ENCODE measurements at places on chromosomes 13 and 19. TPM values are rescaled to one million over a fixed set of nuclear protein-coding genes. Genes with fewer than 3 reads are reported as not detected.

The NOVA2 gene
- total RNA-seq = not detected

The PNKP gene
- 50.1 TPM for total RNA-seq

The ADAMTS10 gene
- total RNA-seq = 0.69 TPM

The WDR62 gene
- total RNA-seq = 11.0 TPM

GRCh38 chr13:74452176-74452575 is 318.0 kb upstream of the KLF12 start:
- no peak overlapping the region for H3K4me3 ChIP-seq
- H3K27ac ChIP-seq = no peak overlapping the region
- peaks cover 19% of the 10 kb centered on the region for H3K4me1 ChIP-seq
- peaks cover 8% of the 10 kb centered on the region for H3K27me3 ChIP-seq
- no peaks in the 10 kb centered on the region for H3K36me3 ChIP-seq
- DNase-seq = no peak

GRCh38 chr19:937259-937694 is 11.4 kb downstream of the ARID3A start:
- peaks cover 1% of the 10 kb centered on the region for H3K27me3 ChIP-seq
- no peak for DNase-seq
- no peak overlapping the region for H3K27ac ChIP-seq
- peaks cover 29% of the 10 kb centered on the region for H3K4me1 ChIP-seq

GRCh38 chr13:111460548-111461444 is 140.4 kb downstream of the TEX29 start:
- peaks cover 23% of the 10 kb centered on the region for H3K27me3 ChIP-seq
- H3K36me3 ChIP-seq = no peaks in the 10 kb centered on the region
- H3K27ac ChIP-seq = no peak overlapping the region
- H3K4me3 ChIP-seq = no peak overlapping the region
- H3K4me1 ChIP-seq = no peaks in the 10 kb centered on the region

- H3K4me1 ChIP-seq = peaks cover 24% of the 10 kb centered on the region
- H3K4me3 ChIP-seq = peak overlapping the region; percentile 93
- H3K36me3 ChIP-seq = peaks cover 23% of the 10 kb centered on the region
- peak overlapping the region; percentile 87 for H3K27ac ChIP-seq
- DNase-seq = no peak
- peaks cover 3% of the 10 kb centered on the region for H3K27me3 ChIP-seq
These were observed 938 bp downstream of the CYTH2 start for GRCh38 chr19:48469934-48470680.

DNA sequence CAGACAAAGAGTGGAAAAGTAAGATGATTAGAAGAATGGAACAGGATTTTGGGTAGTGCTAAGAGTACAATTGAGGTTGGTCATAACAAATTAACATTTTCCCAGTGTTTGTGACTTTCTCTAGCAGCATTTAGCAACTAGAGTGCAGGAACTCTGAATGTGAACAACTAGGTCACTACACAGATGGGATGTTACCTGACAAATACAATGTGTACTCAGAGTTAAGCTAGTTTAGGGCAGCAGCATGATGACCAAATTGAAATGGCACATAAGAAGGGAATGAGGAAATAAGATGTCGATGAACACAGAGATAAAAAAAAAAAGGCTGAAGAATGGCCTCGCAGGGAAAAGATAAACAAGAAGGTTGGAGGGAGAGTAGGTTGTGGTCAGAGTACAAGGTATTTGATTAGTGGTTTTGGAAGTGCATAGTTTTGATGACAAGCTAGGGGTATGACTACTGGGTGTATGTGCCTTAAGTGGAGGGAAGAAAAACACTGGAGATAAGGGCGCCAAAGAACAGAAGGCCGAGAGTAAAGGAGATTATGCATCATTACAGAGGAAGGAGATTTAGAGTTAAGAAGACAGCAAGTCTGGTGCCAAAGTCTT is 381.1 kb downstream of the FGF14 start:
- no peak overlapping the region for H3K27ac ChIP-seq
- no peak overlapping the region for H3K4me3 ChIP-seq
- H3K36me3 ChIP-seq = peaks cover 6% of the 10 kb centered on the region
- H3K4me1 ChIP-seq = no peaks in the 10 kb centered on the region
- peaks cover 2% of the 10 kb centered on the region for H3K27me3 ChIP-seq

DNA sequence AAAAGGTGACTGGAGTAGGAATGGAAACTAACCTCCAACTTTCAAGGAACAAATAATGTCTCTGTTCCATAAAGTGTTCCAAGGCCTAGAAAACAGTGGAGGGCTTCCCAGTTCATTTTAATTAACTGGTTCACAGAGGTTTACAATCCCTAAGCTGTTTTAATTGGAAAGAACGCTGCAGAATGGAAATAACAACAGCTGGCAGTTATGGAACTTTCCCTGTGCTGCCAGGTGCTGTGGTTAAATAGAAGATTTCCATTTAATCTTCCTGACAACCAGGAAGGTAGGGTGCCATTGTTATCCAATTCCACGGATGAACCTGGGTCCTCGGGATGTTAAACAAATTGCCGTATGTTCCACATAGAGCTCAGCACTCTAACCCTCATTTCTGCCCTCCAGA is 22.2 kb upstream of the PEG3 start:
- no peaks in the 10 kb centered on the region for H3K27me3 ChIP-seq
- peaks cover 10% of the 10 kb centered on the region for H3K36me3 ChIP-seq
- no peak overlapping the region for H3K27ac ChIP-seq
- H3K4me1 ChIP-seq = no peaks in the 10 kb centered on the region
- H3K4me3 ChIP-seq = no peak overlapping the region

DNA sequence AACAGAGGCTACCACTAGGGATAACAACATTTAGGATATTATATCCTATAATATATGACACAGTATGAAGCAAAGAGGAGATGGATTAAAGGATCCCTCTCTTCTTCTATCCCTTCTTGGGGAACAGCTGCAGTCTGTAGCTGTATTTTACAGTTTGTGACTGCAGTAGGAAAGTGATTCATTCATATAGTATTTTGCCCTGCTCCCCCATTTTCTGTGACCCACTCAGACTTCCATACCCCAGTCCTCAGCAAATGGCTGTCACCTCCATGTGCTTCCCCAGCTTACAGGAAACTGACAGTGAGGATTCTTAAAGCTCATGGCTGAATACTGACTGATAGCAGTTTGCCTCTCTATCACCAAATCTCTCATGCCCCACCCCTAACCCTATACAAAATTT is 27.5 kb downstream of the MICU2 start:
- DNase-seq = peak; percentile 28
- H3K27ac ChIP-seq = peak overlapping the region; percentile 77
- H3K4me3 ChIP-seq = peak overlapping the region; percentile 46
- peaks cover 65% of the 10 kb centered on the region for H3K4me1 ChIP-seq
- H3K36me3 ChIP-seq = peaks cover 5% of the 10 kb centered on the region
- H3K27me3 ChIP-seq = no peaks in the 10 kb centered on the region

DNA sequence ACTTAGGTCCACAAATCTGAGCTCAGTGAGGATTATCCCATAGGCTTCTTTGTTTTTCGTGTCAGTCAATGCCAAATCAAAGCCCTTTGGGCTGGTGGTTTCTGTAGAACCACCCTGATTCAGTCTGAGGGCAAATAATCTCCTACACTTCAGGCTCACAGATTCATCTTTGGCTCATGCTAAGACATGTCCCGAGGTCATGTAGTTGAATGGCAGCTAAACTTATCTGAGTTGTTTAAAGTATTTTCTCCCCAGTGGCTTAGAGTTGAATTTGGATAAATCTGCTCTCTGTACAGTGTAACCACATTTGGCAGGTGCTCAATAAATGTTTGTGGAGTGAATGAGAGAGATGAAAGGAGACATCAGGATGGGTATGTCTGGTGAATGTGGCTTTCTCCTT is 13.1 kb upstream of the SLC25A42 start:
- H3K27ac ChIP-seq = no peak overlapping the region
- no peaks in the 10 kb centered on the region for H3K27me3 ChIP-seq
- H3K36me3 ChIP-seq = peaks cover 15% of the 10 kb centered on the region
- H3K4me3 ChIP-seq = no peak overlapping the region

- H3K4me3 ChIP-seq = no peak overlapping the region
- H3K36me3 ChIP-seq = no peaks in the 10 kb centered on the region
- peaks cover 21% of the 10 kb centered on the region for H3K27me3 ChIP-seq
- DNase-seq = no peak
- no peak overlapping the region for H3K27ac ChIP-seq
- peaks cover 5% of the 10 kb centered on the region for H3K4me1 ChIP-seq
These were observed 3.5 kb downstream of the GPC5 start for GRCh38 chr13:91401920-91402319.

DNA sequence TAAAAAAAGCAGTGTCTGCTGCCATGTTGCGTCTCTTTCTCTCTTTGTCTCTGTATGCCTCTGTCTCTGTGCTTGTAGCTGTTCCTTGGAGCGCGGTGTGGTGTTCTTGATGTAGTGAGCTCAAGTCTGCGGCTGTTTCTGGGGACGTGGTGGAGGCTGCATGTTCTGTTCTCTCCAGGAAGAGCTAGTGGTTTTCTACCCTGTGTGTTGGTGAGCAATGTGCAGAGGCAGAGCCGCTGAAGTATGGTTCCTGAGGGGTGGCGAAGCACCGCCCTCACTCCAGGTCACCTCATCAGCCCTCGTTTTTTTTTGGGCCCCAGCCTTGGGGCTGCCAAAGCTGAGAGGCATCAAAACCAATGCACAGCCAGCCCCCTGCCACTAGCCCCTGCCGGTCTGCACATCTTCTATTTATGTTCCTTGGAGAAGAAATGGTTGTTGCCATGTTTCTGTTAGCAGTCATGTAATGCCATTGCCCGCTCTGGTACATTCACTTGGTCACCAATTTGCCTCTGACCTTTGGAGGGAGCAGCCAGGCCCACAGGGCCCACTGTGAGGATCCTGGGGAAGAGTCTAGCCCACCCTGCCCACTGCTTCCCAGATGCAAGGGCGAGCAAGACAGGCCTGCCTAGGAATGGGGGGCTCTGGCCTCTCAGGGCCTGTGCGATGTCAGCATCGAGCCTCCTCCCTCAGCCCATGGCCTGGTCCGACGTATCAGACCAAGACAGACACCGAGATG is 7.2 kb downstream of the HNRNPL start:
- H3K27me3 ChIP-seq = peaks cover 19% of the 10 kb centered on the region
- no peak overlapping the region for H3K4me3 ChIP-seq
- H3K27ac ChIP-seq = peak overlapping the region; percentile 21

GRCh38 chr19:14821937-14822336 is 13.0 kb downstream of the OR7A5 start:
- no peaks in the 10 kb centered on the region for H3K4me1 ChIP-seq
- H3K27ac ChIP-seq = no peak overlapping the region
- no peaks in the 10 kb centered on the region for H3K36me3 ChIP-seq
- H3K4me3 ChIP-seq = no peak overlapping the region
- no peaks in the 10 kb centered on the region for H3K27me3 ChIP-seq

DNA sequence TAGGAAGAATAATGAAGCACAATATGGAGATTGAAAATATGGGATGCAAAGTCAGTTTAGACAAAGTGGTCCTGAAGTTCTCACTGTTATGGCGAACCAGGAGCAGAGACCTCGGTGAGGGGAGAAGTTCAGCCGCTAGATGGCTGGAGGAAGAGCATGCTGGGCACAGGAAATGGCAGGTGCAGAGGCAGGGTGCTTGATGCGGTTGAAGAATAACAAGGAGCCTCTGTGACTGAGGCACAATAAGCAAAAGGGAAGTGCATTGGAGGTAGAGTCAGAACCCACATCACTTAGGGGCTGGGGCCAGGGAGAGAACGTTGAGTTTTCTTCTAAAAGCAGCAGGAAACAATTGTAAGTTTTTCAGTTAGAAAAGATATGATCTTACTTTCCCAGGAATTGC is 1725.2 kb downstream of the EFNB2 start:
- peaks cover 1% of the 10 kb centered on the region for H3K27me3 ChIP-seq
- no peak overlapping the region for H3K27ac ChIP-seq
- no peak for DNase-seq
- H3K4me1 ChIP-seq = no peaks in the 10 kb centered on the region

Data from HFFc6 (cell line).